Glutamatergic neuron (in vitro differentiated cells): ENCODE measurements at places on chromosomes 7 and 10. TPM values are rescaled to one million over a fixed set of nuclear protein-coding genes. Genes with fewer than 3 reads are reported as not detected.

GSTO2 gene
- total RNA-seq = 2.0 TPM

ZWINT gene
- 11.6 TPM for total RNA-seq

MRPL32 gene
- 56.2 TPM for total RNA-seq

TMEM176B gene
- 0.44 TPM for total RNA-seq

CACNB2 gene
- total RNA-seq = 3.2 TPM

BICC1 gene
- total RNA-seq = 0.12 TPM

DNA sequence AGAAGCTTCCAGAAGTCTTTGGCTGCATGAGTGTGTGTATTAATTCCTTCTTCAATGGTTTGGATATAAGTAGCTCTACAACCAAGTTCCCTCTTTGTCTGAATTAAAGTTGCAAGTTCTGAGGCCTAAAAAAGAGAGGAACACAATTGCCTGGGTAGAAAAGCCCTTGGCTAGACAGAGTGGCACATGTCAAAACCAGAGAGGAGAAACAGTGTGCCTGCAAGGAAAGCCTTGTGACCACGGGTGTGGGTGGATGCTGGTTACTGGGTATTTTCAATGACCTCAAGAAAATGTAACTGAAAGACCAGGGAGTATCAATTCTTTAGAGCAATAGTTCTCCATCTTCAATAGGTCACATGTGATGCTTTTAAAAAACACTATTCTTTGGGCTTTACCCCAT is 148.3 kb downstream of the SVIL start:
- H3K36me3 ChIP-seq = peaks cover 3% of the 10 kb centered on the region
- H3K27me3 ChIP-seq = peaks cover 5% of the 10 kb centered on the region
- H3K4me3 ChIP-seq = no peak overlapping the region
- DNase-seq = no peak
- H3K4me1 ChIP-seq = peaks cover 3% of the 10 kb centered on the region
- no peak overlapping the region for H3K27ac ChIP-seq

DNA sequence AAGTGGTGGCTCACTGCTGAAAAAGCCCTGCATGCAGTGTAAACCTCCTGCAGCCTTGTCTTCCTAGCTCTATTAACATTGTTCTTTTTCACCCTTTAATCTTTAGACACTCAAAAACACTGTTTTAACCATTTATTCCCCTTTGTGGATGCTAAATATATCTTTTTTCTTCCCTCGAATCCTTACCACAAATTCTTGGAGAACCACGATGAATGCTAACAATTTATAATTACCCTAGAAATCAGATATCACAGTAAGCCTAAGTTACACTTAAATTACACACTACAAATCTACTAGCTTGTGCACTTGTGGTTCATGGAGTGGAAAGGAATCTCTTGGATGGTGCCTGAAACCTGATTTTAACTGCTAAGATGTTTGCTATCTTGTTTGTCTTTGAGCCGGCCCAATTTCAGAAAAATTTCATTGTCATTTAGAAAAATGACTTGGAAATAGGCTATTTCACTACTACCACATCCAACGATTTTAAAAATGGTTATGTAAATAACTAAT is 125.1 kb upstream of the NOBOX start:
- H3K27me3 ChIP-seq = no peaks in the 10 kb centered on the region
- H3K4me3 ChIP-seq = no peak overlapping the region
- no peak for DNase-seq
- no peaks in the 10 kb centered on the region for H3K4me1 ChIP-seq
- H3K27ac ChIP-seq = no peak overlapping the region
- no peaks in the 10 kb centered on the region for H3K36me3 ChIP-seq

DNA sequence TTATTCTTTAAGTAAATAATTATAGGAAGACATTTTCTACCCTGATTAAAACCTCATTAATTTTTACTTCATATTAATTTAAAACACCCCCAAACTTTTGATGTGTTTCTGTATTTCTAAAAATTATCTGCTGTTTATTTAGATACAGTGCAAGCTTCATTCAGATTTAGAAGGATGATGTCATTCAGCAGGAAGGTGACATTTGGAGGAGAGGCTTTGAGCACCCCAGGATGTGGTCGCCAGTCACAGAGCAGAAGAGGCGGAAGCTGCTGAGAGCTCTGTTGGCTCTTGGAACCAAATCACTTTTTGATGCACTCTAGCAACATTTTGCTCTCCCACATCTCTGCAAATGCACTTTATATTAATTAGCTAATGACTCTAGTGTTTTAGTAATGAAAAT is 233.9 kb upstream of the CACNA2D1 start:
- no peak overlapping the region for H3K27ac ChIP-seq
- H3K27me3 ChIP-seq = no peaks in the 10 kb centered on the region
- no peak overlapping the region for H3K4me3 ChIP-seq
- peaks cover 11% of the 10 kb centered on the region for H3K4me1 ChIP-seq
- DNase-seq = no peak

- H3K4me1 ChIP-seq = peaks cover 7% of the 10 kb centered on the region
- peaks cover 1% of the 10 kb centered on the region for H3K27me3 ChIP-seq
- no peak overlapping the region for H3K4me3 ChIP-seq
- no peak for DNase-seq
- H3K27ac ChIP-seq = no peak overlapping the region
- no peaks in the 10 kb centered on the region for H3K36me3 ChIP-seq
Measured at GRCh38 chr7:121575194-121575765, 179.2 kb upstream of the FAM3C start.

DNA sequence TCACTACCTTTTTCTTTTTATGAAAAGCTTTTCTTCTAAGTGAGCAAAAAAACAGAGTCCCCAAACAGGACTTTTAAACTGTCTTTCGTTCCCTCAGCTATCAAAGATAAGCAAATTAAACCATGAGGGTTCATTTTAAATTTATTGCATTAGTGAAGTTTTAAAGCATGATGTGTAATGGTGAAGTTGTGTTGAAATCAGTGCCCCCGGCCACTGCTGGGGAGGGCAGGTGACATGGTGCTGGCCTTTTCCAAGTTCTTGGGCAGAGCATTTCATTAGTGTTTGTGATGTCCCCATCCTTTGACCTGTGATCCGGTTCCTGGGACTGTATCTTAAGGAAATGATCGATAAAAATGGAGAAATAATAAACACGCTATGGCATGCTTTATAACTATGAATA is 96.0 kb downstream of the EEPD1 start:
- H3K27me3 ChIP-seq = peaks cover 5% of the 10 kb centered on the region
- H3K27ac ChIP-seq = no peak overlapping the region

DNA sequence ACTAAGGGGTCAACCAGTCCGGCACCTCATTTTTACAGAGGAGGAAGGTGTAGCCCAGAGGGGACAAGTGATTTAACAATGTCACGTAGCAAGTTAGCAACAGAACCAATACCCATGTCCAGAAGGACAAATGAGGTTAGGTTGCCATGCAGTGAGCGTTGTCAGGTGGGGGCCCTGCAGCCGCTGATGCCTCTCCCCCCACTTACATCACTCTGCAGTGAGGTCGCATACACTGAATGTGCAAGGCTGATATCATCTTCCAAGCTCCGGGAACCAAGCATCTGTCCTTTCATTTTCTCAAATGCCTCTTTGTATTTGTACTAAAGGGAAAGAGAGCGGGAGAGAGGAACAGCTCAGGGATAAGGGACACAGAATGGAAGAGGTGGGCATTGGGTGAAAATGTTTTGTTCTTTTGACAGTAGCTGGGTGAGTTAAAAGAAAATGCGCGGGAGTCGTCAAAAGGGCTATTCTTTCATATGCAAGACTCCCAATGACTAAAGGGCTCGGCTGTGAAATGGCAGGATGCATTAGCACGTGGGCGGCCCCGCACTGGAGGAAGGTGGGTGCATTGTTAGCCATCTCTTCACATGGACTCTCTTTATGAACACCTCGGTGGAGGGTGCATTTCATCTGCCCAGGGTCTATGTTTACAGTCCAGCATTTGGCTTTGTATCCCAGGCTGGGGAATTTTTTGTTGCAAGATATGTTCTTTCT is 49.7 kb downstream of the NRAP start:
- no peaks in the 10 kb centered on the region for H3K36me3 ChIP-seq
- peaks cover 2% of the 10 kb centered on the region for H3K27me3 ChIP-seq
- H3K27ac ChIP-seq = no peak overlapping the region

DNA sequence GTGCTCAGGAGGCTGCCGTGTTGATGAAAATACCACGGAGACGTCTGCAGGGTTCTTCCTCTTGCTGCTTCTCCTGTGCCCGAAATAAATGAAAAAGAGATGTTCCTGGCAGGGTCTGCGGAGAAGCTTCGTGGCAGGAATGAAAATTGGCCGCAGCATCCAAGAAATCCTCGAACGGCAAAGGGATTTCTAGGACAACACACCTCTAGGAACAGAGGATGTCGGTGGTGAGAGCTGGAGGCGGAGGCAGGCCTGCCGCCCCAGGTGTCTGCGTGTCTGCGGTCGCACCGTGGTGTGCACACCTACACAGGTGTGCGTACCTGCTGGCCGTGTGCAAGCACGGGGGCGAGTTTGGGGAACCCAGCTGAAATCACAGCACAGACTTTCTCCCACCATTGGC is 43.4 kb downstream of the TMEM130 start:
- peaks cover 13% of the 10 kb centered on the region for H3K27me3 ChIP-seq
- DNase-seq = no peak
- H3K4me1 ChIP-seq = peaks cover 11% of the 10 kb centered on the region
- H3K36me3 ChIP-seq = no peaks in the 10 kb centered on the region

DNA sequence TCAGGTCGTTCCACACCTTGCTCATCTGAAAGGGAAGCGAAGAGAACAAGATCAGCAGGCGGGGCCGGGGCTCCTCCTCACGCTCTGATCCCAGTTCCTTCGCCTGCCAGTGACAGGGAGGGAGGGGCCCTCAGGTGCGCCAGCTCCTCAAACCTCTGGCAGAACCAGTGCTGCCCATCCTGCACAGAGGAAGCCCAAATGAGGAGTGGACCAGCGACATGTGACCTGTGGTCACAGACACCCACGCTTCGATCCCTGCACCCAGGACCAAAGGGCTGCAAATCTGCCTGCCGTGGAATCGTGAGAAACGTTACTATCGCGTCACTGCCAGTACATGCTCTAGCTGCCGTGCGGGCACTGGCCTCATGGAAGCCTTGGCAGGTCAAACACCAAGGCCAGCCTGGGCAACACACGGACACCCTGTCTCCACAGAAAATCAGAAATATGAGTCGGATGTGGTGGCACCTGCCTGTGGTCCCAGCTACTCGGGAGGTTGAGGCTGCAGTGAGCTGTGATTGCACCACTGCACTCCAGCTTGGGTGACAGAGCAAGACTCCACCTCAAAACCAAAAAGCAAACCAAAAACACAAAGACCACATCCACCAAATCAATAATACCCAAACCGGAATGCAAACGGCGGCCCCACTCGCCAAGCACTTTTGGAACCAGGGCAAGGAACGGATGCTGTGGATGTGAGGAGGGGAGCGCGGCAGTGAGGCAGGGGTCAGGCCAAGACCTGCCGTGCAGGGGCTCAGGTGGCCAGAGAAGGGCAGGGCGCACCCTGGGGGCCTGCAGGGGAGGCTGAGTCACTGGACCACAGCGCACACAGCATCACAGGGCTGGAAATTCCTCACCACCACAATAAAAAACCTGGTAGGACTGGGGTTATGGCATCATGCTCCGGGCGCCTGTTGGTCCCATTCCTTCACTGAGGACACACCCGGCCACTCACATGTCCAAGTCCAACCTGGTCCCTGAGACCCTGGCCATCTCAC is 13.4 kb downstream of the NUDT1 start:
- peaks cover 3% of the 10 kb centered on the region for H3K4me1 ChIP-seq
- H3K36me3 ChIP-seq = no peaks in the 10 kb centered on the region
- no peak overlapping the region for H3K27ac ChIP-seq
- peaks cover 2% of the 10 kb centered on the region for H3K27me3 ChIP-seq
- no peak overlapping the region for H3K4me3 ChIP-seq

- H3K4me3 ChIP-seq = no peak overlapping the region
- no peaks in the 10 kb centered on the region for H3K27me3 ChIP-seq
- no peaks in the 10 kb centered on the region for H3K36me3 ChIP-seq
- no peak for DNase-seq
Measured at GRCh38 chr7:99720800-99721595, 14.0 kb downstream of the CYP3A7 start.

DNA sequence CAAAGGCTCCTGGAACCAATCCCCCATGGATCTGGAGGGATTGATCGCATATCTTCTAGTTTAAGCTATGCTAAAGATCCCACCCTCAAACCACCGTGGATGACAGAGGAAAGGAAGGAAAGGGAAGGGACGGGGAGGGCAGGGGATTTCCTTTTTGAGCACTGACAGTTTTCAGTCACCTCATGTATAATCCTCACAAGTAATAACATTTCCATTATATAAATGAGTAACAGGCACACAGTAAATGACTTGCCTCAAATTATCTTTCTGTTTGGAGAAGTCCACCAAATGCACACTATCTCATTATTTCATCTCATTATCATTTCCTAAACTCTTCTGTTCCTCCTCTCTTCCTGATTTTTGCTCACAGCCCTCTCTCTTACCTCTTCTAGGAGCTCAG is 127.1 kb upstream of the AOAH start:
- H3K4me3 ChIP-seq = no peak overlapping the region
- DNase-seq = no peak
- H3K4me1 ChIP-seq = peaks cover 6% of the 10 kb centered on the region
